SHP77 treated with DMSO at 0.1 percent for 48 hours (cell line): ENCODE measurements at places on chromosomes 16 and 17.

GRCh38 chr17:41987642-41988041 lies 21.0 kb downstream of the CNP start:
- DNase-seq: no peak

GRCh38 chr16:2213817-2214718 lies 572 bp downstream of the PGP start:
- no peak for DNase-seq

DNA sequence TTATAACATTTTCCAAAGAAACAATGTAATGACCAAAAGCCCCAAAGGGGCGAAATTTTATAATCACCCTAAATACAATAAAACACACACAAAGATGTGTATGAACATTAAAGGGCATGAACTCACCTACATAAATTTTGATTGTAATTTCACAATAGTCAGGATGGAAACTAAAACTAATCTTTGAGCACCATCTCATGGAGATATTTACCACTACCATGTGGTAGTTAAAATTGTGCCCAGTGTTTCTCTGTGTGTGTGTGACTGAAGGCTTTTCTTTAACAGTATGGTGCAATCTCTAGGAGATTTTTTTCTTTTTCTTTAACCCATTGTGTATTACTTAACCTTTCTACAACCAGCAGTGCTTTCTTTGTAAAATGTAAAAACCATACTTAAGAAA lies 19.7 kb upstream of the MEIOC start:
- DNase-seq: no peak

GRCh38 chr17:34798581-34798980 lies 162.7 kb downstream of the CCT6B start:
- no peak for DNase-seq

DNA sequence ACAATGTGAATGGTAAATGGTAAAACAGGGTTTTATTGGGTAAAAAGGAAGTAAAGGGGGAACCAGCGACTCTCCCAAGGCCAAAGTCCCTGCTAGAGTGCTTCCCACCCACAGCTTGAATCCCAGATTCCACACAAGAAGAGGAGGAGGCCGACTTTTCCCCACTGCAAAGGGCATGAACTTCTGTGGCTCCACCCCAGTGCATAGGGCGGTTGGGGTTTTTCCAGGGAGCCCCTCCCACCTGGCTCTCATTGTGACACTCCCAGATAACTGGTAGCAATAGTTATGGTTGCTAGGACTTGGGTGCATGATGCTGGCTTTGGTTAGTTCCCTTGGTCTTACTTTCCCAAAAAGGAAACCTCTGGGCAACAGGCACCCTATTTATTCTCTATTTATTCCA lies 666.0 kb upstream of the CA10 start:
- no peak for DNase-seq

DNA sequence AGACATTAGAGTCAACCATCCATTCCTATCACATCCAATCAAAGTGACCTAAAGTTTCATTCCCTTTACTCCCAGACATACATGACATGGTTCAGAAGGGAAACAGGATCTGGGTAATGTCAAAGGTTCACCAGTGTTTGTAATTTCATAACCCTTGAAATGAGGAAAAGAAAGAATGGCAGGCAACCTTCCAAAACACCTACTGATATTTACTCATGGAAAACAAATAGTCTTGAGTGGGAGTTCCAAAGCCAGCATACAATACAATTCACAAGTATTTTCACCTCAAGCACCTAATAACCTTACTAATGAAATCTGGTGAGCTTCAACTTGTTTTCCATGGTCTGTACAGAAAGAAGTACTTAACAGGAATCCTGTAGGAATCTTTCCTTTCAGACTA lies 72.5 kb upstream of the AXIN2 start:
- DNase-seq: no peak

DNA sequence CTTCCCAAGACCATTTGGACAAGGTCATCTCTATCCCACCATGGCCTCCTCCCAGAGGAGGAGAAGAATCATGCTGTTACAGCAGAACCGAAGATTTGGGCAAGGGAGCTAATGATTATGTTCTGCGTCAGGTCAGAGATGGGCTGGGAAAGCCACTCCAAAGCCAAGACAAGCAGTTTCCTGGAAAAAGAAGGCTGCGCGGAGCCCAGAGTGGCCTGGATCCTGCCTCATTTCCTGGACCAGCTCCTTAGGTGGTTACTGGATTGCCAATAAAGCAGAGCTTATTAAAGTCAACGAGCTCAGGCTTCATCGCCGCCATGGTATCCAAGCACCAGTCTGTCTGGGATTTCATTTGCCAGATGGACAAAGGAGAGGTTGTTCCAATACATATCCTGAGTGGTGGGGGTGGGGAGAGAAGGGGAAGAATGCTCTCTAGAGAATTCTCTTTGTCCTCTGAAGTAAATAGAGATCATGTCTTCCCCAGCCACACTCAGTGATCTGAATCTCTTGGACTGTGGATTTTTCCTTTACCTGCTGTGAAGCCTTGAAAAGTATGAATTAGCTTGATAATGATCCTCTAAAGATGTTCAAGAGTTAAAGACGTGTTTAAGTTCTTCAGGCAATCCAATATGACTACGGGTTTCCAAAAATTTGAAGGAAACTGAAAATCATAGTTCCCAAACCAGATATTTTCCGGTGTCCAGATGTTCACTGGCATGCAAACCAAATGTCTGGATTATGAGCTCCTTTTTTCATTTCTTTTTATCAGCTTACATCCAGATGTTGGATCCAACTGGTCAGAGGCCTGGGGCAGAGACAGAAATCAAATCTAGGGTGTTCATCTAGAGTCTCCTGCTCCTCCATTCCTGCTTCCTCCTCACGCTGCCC lies 17.7 kb downstream of the PRAC1 start:
- DNase-seq: no peak

- no peak for DNase-seq
These were observed 50.8 kb upstream of the KLHDC4 start for GRCh38 chr16:87816507-87817100.

GRCh38 chr17:4221899-4222659 lies 41.7 kb downstream of the ANKFY1 start:
- DNase-seq: no peak

- DNase-seq: no peak
These were observed 66.1 kb upstream of the SMURF2 start for GRCh38 chr17:64728041-64728695.

GRCh38 chr17:73137376-73137775 lies 27.4 kb upstream of the SSTR2 start:
- DNase-seq: no peak

GRCh38 chr17:79707931-79708891 lies 22.5 kb upstream of the ENPP7 start:
- DNase-seq: peak; percentile 29

- no peak for DNase-seq
These were observed 842 bp downstream of the MRPL10 start for GRCh38 chr17:47830396-47831002.

- DNase-seq: no peak
These were observed 14.3 kb upstream of the SRCIN1 start for GRCh38 chr17:38619937-38620550.

DNA sequence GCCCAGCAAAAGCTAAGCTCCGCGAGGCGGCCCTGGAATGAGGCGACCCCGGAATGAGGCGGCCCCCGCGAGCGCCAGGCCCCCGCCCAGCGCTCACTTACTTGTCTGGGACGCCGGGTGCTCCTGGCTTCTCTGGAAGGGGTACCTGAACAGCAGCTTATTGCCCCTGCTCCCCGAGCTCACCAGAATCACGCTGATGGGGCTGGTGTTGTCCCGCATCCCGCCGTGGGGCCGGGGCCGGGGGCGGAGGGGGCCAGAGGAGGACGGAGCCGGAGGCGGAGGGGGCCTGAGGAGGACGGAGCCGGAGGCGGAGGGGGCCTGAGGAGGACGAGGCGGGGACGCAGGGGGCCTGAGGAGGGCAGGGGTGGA lies 440 bp downstream of the NPRL3 start:
- no peak for DNase-seq

- no peak for DNase-seq
These were observed 60.9 kb downstream of the RAI1 start for GRCh38 chr17:17742133-17742621.

DNA sequence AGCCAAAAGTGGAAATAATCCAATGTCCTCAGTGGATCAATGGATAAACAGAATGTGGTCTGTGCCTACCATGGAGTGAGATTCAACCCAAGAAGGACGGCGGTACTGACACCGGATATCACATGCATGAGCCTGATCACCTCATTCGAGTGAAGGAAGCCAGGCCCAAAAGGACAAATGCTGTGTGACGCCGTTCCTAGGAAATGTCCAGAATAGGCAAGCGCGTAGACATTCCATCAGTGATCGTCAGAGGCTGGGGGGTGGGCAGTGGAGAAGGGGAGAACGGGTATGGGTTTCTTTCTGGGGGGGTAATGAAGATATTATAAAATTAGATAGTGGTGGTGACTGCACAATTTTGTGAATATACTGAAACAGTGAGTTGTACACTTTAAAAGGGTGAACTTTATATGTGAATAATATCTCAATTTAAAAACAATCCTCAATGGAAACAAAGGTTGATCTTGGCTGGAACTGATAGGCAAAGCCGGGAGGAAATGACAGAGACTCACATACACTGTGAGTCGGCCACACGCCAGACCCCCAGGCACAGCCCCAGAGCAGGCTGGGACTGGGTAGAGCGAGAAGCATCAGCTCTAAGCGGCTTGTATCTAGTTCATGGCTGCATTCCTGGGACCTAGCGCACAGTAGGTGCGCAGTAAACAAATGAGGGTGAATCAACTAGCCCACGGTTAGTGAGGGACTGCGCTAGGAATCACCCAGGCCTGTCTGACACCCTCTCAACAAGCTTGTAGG lies 3.5 kb downstream of the DBNDD1 start:
- no peak for DNase-seq

DNA sequence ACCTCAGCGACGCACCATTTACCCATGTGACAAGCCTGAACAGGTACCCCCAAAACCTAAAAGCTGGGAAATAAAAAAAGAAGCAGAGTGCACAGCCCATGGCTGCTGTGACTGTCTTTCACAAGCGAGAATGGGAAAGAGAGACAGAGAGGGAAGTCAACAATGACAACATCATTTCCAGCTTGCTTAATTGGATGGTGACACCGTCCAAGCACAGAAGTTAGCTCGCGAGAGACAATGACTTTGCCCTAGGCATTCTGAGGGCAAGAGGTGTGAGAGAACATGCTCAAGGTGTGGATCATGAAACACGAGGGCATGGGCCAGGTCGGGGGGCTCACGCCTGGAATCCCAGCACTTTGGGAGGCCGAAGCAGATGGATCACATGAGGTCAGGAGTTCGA lies 19.3 kb upstream of the NSMCE1 start:
- no peak for DNase-seq

GRCh38 chr16:47523342-47524006 lies 62.3 kb downstream of the PHKB start:
- DNase-seq: no peak

GRCh38 chr17:28413804-28414203 lies 7.8 kb upstream of the SLC46A1 start:
- no peak for DNase-seq

- no peak for DNase-seq
These were observed 178.6 kb downstream of the NTN1 start for GRCh38 chr17:9199571-9200551.

DNA sequence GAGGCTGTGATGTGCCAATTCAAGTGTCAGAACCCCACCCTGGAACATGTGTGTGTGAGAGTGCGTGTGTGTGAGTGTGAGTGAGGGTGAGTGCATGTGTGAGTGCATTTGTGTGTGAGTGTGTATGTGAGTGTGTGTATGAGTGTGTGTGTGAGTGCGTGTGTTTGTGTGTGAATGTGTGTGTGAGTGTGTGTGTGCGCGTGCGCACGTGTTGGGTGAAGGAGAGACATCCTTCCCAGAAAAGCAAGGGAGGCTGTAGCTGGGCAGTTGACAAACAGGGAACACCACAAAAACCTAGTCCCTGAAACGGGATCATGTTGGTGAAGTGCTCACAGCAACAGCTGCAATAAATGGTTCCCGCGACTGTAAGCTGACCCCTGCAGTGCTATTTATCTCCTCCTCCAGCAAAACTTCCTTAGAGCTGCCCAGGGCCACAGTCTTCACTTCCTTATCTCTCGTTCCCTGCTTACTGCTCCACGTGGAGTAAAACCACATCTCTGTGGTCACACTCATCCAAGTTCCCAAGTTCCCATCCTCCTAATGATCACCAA lies 40.1 kb upstream of the RPL38 start:
- no peak for DNase-seq

- DNase-seq: no peak
These were observed 42.3 kb downstream of the JPH3 start for GRCh38 chr16:87644596-87644995.

DNA sequence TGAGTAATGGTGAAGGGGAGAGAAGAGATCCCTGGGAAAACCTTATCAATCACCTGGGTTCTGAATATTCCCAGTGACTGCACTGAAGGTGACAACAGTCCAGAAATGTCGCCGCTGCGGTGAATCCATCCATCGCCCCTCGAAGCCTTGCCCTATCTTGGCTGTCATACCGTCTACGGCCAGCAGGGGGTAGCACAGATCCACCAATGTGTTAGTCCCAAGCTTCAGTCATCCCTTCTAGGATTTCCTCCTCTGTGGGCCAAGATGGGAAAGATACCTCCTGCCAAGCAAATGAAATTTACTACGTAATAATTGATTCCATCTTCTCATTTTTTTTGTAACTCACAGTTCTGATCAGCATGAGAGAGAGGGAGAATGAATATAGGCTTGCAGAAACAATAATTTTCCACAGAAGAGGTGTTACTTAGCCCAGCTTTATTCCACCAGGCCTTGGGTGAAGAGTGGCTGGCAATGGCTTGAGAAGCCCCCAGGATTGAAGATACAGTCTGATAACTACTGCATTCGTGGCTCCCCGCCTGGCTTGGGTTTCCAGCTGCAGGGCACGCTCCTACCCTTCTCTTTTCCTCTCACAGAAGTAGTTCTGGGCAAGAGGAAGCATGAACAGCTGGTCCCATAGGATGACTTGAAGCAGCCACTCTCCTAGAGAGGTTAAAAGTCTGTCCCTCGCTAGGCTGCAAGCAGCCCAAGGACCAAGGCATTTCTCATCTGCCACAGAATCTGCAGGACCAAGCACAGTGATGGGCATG lies 2.6 kb upstream of the FMNL1 start:
- DNase-seq: peak; percentile 46

- DNase-seq: no peak
These were observed 89.5 kb upstream of the BCAR1 start for GRCh38 chr16:75340741-75341491.

DNA sequence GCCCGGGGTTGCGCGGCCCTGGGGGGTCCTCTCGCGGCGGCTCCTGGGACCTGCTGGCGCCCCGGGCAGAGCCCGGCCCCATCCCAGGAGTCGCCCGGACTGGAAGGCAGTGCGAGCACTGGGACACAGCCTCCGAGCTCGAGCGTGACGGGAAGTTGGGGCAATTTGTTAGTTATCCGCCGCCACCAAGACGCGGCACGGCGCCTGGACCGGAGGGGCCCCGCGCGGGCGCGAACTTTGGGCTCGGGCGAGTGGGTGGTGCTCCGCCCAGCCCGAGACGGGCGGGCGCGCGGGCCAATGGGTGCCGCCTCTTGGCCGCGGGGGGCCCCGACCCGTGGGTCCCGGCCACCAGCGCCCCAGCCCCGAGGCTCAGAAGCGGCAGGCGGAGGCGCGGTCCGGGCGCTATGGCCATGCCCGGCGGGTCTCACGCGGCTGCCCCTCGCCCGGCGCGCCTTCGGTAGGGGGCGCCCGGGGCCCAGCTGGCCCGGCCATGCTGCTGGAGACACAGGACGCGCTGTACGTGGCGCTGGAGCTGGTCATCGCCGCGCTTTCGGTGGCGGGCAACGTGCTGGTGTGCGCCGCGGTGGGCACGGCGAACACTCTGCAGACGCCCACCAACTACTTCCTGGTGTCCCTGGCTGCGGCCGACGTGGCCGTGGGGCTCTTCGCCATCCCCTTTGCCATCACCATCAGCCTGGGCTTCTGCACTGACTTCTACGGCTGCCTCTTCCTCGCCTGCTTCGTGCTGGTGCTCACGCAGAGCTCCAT lies at the start of gene ADORA2B:
Gene ADORA2B, plus strand, starts transcription at position 372 of the 768 bp plus-strand sequence. Its CDS starts 119 bp downstream, at position 491.
- no peak for DNase-seq
